ENCODE measurements at places on chromosomes 3 and 15. TPM values are rescaled to one million over a fixed set of nuclear protein-coding genes. Genes with fewer than 3 reads are reported as not detected.

LCMT2 gene
- total RNA-seq = 4.8 TPM

CTXN2 gene
- not detected for total RNA-seq

RTP3 gene
- not detected for total RNA-seq

GOLGA6L7 gene
- total RNA-seq = not detected

SPTSSB gene
- not detected for total RNA-seq

EIF3J gene
- total RNA-seq = 92.7 TPM

NPAP1 gene
- total RNA-seq = not detected

CILP gene
- total RNA-seq = 3.5 TPM

MYO5C gene
- 2.3 TPM for total RNA-seq

STRA6 gene
- not detected for total RNA-seq

MBD4 gene
- 18.7 TPM for total RNA-seq

AHSG gene
- total RNA-seq = not detected

COL6A5 gene
- total RNA-seq = not detected

DLL4 gene
- total RNA-seq = 10.7 TPM

GPR149 gene
- total RNA-seq = not detected

ERICH6 gene
- total RNA-seq = not detected

GOLGA8H gene
- not detected for total RNA-seq

CAV3 gene
- 27.5 TPM for total RNA-seq

VPS39 gene
- total RNA-seq = 46.3 TPM

DCUN1D1 gene
- 32.2 TPM for total RNA-seq

MEIS2 gene
- 43.9 TPM for total RNA-seq

MKRN3 gene
- 0.38 TPM for total RNA-seq

ACTC1 gene
- total RNA-seq = 12,822 TPM

PIGX gene
- total RNA-seq = 13.9 TPM

ITIH1 gene
- not detected for total RNA-seq

CLSTN2 gene
- 7.8 TPM for total RNA-seq

ZNF501 gene
- 4.9 TPM for total RNA-seq

ADAMTS9 gene
- 15.4 TPM for total RNA-seq

SLCO3A1 gene
- 46.6 TPM for total RNA-seq

PLXNB1 gene
- 51.3 TPM for total RNA-seq

NEK10 gene
- total RNA-seq = 11.7 TPM

GPR15 gene
- total RNA-seq = not detected

LDHAL6B gene
- not detected for total RNA-seq

CHRD gene
- total RNA-seq = 7.8 TPM

SEMA5B gene
- total RNA-seq = 2.1 TPM

PLA2G4E gene
- total RNA-seq = not detected

STARD9 gene
- 5.4 TPM for total RNA-seq

TF gene
- 5.6 TPM for total RNA-seq

SLC28A2 gene
- total RNA-seq = not detected

CISH gene
- total RNA-seq = 8.0 TPM

TRH gene
- not detected for total RNA-seq

MYLK gene
- 10.1 TPM for total RNA-seq

USP8 gene
- total RNA-seq = 42.4 TPM

ANKUB1 gene
- not detected for total RNA-seq

All from Right ventricle myocardium superior (tissue), 1 donor.